ENCODE measurements at places on chromosomes 3 and 15.

DNA sequence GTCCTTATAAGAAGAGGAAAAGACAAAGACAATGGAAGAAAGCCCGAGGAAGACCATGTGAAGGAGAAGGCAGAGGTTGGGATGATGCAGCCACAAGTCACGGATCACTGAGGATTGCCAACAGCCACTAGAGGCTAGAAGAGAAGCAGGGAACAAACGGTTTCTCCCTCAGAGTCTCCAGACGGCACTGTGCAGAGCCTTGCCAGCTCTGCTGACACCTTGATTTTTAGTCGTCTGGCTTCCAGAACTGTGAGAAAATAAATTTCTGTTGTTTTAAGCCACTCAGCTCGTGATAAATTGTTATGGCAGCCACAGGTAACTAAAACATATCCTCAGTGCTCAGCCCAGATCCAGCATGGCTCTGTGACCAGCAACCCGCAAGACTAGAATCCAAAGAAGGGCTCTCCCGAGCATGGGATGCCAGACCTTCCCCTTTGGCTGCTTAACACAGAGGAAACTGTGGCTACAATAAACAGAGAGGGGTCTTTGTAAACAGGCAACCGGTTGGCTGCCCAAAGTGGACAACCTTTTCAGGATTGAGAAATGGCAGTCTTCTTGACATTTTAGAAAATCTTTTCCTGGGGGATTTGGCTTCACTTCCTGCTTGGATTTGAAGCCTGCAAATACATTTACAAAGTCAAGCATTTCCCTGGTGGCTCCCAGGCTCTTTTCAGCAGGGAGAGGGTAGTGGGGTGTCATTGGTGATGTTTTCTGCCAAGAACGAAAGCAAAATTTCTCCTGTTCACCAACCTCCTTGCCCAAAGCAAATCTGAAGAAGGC is 88.7 kb upstream of the ADPGK start:
- DNase-seq: no peak

DNA sequence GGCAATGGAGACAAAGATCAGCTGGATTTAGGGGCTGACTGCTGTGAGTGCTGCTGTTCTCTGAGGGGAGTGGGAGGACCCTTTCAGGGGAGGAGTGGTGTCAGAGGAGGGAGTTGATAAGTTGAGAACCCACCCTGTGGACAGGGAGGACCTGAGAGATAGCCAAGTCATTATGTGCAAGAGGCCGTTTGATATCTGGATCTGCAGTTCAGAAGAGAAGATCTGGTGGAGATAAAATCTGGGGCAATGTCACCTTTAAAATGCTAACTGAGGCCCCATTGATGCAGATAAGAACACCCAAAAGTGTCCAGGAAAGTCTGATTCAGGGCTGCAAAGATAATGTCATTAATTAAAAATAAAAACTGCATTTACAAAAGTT is 256.1 kb upstream of the HES1 start:
- DNase-seq: no peak

GRCh38 chr15:51931638-51932037 is 39.9 kb downstream of the LEO1 start:
- no peak for DNase-seq

DNA sequence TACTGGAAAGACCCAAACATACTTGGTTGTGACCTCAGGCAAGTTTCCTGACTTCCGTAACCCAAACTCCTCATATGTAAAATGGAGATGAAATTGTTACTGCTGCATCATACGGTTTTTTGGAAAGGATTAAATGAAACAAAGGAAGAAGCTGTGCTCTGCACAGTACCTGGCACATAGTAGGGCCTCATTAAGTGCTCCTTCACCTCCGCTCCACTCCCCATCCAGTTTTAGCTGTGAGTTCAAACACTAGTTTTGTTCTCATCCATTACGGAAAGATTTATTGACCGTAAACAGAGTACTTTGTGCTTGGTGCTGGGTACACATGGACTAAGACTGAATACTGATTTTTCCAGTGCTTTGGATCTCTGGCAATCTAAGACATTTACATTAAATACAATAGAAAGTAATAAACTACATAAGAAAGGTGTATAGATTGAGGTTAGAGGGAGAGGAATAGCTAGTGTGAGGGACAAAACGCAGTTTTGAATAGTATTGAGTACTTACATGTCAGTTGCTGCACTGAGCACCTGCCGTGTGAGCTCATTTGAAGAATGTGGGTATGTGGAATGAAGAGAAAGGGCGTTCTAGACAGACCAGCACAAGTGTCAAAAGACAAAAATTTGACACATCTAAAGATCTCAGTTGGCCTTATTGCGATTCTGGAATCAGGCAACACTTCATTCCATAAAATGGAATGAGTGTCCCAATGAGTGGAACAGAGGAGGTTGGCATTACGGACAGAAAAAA is 594 bp upstream of the ICE2 start:
- DNase-seq: no peak

DNA sequence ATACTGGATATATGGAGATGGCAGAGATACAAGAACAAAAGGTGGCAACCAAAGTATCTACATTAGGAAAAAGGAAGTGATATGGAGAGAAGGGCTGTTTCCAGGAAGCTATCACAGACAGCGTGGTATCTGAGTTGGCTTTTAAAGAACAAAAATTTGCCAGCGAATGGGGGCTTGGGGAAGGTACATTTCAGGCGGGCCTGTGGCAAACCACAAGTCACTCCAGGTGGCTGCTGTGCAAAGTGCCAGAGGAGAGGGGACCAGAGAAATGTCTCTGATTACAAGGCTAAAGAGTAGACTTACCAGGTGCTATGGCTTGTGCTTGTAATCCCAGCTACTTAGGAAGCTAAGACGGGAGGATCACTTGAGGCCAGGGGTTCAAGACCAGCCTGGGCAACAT is 91.1 kb downstream of the MSL2 start:
- no peak for DNase-seq

DNA sequence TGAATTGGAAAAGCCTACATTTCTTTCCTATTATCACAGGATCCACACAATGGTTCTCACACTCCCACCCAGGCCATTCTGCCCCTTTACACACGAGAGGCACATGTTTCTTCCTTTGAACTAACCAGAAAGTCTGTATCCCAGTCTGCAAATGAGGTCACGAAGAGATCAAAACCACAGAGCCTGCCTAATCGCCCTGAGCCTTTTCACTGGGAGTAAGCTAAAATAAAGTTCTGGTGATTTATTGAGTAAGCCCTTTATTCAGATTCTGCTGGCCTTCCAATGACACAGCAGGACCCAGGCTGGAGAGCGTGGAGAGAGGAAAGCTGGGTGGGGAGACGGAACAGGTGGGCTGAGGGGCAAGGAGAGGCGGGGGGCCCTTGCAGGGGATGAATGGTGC is 78.7 kb downstream of the ATP1B3 start:
- DNase-seq: no peak

GRCh38 chr3:134312072-134312872 is 61.6 kb upstream of the RYK start:
- DNase-seq: no peak

- no peak for DNase-seq
Observed at GRCh38 chr3:52682016-52682415, 3.7 kb downstream of the PBRM1 start.

- DNase-seq: peak; percentile 60
Observed at GRCh38 chr3:57992452-57993213, 15.6 kb upstream of the FLNB start.

- no peak for DNase-seq
Observed at GRCh38 chr3:70951316-70951715, 632.2 kb downstream of the FOXP1 start.

GRCh38 chr3:50201573-50202315 is 3.3 kb upstream of the SLC38A3 start:
- DNase-seq: no peak

GRCh38 chr3:27176256-27176655 is 192.9 kb downstream of the NEK10 start:
- DNase-seq: no peak

DNA sequence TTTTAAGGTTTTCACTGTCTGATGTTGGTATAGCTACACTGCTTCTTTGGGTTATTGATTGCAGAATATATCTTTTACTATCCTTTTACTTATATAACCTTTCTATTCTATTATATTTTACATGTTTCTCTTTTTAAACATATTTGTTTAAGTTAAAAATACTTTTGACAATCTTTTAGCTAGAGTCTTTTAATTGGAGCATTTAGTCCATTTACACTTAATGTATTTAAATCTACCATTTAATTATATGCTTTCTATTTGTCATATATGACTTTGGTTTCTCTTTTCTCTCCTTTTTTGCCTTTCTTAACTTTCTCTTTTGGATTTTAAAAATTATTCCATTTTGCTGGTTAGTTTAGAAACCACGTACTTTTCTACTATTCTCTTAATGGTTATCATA is 53.7 kb upstream of the PRR23C start:
- DNase-seq: no peak

DNA sequence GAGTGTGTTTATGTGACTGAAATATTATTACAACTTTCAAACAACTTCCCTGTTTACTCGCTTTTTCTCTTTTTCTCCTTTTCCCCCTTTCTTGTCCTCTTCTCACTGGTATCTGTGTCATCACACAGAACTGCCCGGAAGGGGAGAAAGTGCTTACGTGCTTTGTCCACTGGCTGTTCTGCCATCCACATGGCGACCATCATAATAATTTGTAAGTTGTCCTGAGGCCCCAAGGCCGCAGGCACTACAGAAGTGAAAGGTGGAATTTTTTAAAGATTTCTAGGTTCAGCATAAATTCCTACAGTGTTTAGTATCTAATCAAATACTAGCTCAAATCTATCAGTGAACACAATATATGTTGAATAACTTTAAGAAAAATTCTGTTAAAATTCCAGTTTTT is 26.7 kb upstream of the ABHD10 start:
- DNase-seq: no peak

Data from transverse colon (tissue), 4 donors.